Stimulated activated CD4-positive, alpha-beta T cell treated with anti-CD3 and anti-CD28 coated beads, Interleukin-4, amount 100 ng/mL, for 1 hour (primary cell): ENCODE measurements at places on chromosomes 5 and 9.

DNA sequence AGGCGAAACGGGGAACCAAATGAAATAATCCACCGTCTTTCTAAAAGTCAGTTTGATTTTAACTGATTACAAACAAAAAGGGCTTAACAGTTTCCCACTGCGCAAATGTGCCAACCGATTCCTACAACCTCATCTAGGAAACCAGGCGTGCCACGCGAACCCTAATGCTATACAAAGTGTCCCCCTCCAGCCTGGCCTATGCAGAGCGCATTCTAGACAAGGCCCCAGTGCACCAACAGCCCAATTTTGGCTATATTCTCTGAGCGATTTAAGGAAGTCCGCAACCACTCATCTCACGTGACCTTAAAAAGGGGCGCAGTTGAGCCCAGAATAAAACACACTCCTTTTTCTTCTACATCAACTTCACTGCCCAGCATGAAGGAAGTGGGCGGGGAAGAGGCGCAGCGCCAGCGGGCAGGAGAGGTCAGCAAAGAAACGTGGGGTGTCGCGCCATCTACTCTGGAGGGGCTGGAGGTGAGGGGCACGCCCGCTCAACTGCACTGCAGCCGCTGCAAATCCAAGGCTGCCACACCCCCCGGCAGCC, 779 bp downstream of the FAM13B start:
- DNase-seq = no peak

DNA sequence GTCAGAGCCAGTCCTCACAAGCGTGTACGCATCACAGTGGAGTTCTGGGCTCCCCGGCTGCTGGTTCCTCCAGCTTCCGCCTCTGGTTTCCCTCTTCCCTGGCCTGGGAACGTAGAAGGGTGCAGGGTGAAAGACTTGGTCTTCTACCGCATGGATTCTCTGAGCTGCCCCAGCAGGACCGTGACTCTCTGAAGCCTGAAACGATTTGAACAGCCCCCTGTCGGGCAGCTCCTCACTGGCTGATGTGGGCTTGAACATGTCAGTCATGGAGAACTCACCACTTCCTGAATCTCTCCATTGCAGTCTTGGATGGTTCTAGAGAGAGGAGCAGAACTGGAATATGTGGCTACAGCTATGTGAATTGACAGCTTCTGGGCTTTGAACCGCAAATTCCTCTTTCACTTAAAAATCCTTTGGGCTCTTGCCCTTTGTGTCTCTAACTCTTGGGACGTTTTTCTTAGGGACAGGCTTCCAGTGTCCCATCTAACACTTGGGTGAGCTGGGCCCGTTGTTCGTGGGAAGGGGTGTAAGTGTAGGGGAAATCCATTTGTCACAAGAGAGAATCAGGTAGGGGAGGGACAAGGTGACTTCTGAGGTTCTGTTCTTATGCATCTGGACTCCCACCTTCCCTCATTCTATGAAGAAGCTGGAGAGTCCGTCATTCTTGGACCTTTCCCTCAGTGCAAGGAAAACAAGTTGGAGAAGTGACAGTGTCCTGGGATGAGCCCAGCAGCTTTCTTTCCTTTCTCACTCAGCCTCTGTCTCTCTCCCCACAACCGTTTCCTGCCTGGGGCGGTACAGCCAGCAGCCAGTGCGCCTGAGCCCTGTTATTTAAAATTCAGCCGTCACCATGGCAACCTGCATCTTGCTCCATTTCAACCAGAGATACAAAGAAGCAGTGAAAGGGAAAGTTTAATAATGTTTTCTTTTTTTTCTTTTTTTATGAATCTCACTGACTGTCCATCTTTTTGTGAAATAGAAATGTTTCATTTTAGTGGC, 84.7 kb downstream of the PTTG1 start:
- DNase-seq = peak; percentile 43

DNA sequence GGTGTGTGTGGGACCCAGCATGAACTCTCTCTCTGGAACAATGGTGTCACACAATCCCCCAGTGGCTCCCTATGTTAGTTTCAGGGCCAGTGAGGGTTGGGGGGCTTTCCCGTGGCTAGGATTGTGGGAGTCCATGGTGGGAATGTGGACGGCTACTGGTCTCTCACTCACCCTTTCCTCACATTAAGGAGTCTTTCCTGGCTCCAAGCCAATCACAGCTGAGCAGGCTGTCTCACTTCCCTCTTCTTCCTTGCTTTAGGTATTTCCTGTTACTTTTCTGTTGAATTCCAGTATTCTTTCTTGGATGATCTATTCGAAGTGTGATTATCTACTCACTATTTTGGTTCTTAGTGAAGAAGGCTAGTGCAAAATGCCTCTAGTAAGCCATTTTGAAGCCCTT, 324.4 kb upstream of the MPDZ start:
- DNase-seq = no peak

DNA sequence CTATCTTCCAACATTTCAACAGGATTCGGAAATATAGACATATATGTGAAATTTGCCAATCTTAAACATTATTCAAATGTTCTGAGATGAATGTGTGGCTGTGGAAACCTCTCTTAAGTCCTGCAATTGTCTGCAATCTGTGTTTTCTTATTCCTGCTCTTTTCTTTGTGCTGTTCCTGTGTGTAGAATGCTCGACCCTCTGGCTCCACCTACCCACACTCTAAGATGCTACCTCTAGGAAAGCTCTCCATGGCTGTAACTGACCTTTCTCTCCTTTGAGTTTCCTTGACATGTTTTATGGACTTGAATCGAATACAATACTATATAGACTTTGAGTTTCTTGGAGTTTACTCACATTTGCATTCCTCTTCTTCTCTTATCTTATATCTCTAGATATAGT, 120.6 kb upstream of the ASTN2 start:
- no peak for DNase-seq

- DNase-seq = no peak
These were observed 148.0 kb downstream of the MEF2C start for GRCh38 chr5:88734983-88735382.

DNA sequence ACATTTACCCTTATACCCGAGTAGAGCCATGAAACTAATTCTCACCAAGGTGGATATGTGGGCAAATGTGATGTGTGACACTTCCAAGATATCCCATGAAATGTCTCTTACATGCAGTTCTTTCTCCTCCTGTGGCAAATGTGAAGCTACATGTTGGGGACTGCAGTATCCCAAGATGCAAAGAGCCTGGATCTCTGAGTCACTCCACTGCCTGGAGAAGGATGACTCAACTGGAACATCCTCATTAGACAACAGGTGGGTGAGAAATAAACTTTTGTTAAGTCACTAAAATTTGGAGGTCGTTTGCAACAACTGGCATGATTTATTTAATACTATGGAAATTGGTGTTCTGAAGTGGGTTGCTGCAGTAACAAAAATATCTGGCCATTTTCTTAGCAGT, 36.5 kb upstream of the TENT4A start:
- no peak for DNase-seq

- DNase-seq = peak; percentile 33
These were observed 11.3 kb downstream of the TMEM250 start for GRCh38 chr9:136107155-136107952.

GRCh38 chr9:134550584-134550983, 91.0 kb upstream of the COL5A1 start:
- DNase-seq = no peak

GRCh38 chr5:87393331-87393730, 19.4 kb downstream of the CCNH start:
- no peak for DNase-seq

DNA sequence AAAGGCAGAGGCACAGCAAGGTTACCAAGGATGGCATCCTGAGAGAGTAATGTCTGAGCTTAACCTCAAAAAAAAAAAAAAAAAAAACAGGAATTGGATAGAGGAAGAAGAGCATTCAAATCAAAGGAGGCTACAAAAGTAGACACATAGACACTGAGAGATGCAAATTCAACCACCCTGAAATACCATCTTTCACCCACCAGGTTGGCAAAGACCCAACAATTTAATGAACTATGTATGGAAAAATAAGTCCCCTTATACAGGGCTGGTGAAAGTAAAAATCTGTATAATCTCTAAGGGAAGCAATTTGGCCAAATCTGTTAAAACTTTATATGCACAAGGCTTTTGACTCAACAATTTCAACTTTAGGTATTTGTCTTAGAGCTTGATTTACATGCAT, 4.9 kb downstream of the NADK2 start:
- DNase-seq = no peak

GRCh38 chr5:165327631-165328030, 1822.2 kb downstream of the MAT2B start:
- no peak for DNase-seq

- DNase-seq = no peak
These were observed 118.8 kb downstream of the RASGRF2 start for GRCh38 chr5:81078930-81079329.

DNA sequence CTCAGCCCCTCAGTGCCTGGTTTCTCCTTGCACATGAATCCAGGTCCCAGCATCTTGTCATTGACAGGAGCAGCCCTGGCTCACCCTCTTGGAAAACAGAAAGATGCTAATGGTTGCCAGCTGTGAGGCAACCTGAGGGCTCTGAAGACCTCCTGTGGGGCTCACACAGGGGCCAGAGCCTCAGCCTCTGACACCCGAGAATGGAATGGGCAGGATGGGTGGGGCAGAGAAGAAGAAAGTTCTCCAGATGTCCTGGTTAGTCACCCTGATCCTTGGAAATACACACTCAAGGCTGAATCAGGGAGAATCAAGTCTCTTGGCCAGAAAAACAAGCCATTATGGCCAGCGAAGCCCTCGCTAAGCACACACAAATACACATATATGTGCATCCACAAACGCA, 32.3 kb upstream of the SPATA31E1 start:
- no peak for DNase-seq

DNA sequence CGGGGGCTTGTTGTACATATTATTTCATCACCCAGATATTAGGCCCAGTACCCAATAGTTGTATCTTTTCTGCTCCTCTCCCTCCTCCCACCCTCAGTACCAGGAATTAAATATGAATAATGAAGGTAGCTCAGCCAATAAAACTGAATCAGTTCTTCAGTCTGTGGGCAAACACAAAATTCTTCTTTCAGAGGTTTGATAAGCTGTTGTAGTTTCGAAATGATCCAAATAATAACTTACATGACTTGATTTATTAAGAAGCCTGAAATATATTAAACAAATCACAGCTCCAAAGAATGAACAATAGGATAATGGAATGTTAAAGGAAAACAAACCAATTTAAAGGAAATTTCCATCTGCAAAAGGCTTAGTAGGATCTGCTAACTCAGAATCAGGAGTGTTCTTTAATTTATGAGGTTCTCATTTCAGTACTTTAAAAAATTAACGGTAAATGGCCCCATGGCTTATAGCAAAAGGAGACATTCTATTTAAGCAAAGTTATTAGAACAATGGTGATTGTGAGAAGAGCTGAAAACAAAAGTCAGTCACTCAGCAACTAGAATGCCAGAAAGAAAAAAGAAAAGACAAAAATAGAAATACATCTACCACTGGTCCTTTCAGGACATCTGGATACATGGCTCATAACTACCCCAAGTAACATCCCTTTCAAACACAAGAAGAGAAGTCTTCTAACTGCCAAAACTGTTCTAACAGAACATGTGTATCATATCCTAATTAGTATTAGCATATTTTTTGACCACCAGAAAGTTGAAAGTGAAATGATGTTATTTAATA, 62.4 kb downstream of the NR3C1 start:
- DNase-seq = no peak

DNA sequence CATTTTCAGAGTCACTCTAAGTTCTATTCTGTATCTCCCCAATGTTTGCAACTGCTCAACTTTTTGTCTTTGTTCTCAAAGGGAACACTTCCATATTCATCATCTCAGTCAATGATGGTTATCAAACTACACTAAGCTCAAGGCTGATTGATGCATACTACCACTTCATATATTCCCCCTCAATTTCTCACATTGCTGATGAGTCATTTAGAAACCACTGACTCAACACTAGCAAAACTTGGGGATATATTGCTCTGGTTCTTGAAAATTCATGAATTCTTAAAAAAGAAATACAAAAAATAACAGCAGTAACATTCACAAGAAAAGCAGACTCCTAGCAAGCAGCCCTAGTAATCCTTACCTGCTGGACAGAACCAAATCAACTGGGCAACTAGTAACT, 52.2 kb downstream of the ABHD17B start:
- DNase-seq = no peak

DNA sequence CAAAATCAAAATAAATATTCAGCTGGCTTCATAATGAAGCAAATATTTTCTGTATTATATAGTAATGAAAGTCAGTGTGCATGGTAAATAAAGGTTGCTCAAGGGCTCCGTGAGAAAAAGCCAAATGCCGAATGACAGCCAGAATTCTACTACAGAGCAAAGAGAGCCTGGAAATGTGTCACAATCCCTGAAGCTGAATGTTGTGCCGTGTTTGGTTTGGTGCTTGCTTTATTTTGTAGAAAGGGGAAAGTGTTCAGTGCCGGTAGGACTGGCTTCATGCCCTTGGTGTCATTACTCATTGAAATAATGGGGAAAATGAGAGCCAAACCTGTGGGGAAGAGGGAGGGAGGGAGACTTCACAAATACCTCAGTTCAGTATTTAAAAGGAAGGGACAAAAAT, 26.8 kb upstream of the ADAMTSL1 start:
- DNase-seq = no peak

GRCh38 chr5:168219515-168220410, 71.7 kb upstream of the WWC1 start:
- DNase-seq = no peak

DNA sequence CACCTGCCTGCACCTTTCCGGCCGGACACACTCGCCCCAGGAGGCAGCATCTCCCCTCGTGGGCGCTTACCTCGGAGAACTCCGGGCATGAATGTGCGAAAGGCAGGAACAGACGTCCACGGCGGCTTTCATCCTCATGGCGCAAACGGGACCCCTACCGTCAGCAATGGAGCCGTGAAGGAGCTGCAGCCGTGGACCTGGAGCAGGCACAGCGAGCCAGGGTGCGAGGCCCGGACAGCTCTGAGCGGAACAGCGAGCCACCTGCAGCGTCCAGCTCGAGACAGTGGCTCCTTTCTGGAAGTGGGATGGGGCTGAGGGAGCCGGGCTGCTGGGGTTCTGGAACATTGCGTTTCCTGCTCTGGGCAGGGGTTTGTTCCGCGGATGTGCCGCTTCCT, 7.8 kb upstream of the SLC6A19 start:
- DNase-seq = no peak

DNA sequence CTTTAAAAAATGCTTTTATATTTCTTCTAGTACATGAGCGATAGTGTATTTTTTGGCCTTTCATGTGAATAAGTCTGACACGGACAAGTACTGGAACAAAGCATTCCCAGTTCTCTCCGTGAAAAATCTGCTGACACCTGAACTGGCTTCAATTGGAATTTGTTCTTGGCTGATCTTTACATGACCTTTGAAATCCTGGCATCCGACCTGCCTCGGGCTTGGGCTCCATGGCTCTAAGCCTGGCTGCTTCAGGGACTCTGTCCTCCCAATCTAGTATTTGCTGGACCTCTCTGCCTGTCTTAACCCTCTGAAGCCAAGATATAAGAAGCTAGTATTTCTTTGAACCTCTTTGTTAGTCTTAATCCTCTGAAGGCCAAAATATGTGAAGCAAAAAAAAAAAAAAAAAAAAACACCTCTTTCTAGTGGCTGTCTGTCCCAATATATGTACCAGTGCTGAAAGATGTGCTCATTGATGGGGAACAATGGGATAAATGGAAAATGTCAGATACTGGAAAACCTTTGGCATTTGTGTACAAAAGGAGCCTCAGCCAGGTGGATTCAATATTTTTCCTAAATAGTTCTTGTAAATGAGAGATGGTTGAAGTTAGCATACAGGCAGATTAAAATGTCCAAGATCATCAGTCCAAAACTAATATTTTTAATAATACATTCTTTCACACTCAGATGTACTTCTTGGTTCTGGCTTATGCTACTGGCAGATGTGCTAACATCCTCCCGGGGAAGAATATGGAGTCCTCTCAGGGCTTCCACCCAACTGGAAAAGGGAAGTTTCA, 470.6 kb downstream of the TUSC1 start:
- no peak for DNase-seq

GRCh38 chr5:53318303-53318702, 162.1 kb upstream of the FST start:
- no peak for DNase-seq
